Left cardiac atrium (tissue), 4 donors: ENCODE measurements at places on chromosomes 12 and 14. TPM values are rescaled to one million over a fixed set of nuclear protein-coding genes. Genes with fewer than 3 reads are reported as not detected.

The SDR9C7 gene
- not detected for total RNA-seq

DNA sequence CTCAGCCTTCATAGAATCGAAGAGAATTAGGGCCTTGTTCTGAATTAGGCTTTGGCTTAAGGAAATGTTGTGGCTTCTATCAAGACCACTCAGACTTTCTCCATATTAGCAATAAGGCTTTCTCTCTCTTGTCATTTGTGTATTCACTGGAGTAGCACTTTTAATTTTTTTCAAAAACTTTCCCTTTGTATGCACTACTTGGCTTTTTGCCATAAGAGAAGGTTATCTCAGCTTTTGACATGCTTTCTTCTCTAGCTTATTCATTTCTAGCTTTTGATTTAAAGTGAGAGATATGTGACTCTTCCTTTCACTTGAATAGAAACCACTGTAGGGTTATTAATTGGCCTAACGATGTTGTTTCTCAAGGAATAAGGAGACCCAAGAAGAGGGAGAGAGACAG, 244.2 kb downstream of the GPHN start:
- no peak for DNase-seq

The MYH6 gene
- total RNA-seq: 10,415 TPM

DNA sequence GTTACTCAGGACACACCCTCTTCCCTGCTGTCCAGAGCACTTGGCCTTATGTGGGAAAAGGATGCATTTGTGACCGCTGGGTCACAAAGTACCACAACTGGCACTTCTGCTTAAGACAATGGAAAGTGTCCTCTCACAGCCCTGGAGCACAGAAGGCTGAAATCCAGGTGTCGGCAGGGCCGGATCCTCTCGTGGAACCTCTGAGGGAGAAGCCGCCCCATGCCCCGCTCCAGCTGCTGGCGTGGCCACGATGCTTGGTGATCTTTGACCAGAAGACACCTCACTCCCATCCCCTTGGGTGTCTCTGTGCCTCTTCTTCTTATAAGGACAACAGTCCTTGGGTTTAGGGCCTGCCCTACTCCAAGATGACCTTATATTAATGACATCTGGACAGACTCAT, 157.0 kb downstream of the PIWIL1 start:
- no peak for DNase-seq

The PIK3C2G gene
- total RNA-seq: not detected

GRCh38 chr14:96790706-96791105, 6.5 kb upstream of the VRK1 start:
- DNase-seq: no peak

- no peak for DNase-seq
Measured at GRCh38 chr14:93126111-93126510, 10.4 kb upstream of the ITPK1 start.

GRCh38 chr12:116060764-116061163, 216.7 kb downstream of the MED13L start:
- DNase-seq: no peak

DNA sequence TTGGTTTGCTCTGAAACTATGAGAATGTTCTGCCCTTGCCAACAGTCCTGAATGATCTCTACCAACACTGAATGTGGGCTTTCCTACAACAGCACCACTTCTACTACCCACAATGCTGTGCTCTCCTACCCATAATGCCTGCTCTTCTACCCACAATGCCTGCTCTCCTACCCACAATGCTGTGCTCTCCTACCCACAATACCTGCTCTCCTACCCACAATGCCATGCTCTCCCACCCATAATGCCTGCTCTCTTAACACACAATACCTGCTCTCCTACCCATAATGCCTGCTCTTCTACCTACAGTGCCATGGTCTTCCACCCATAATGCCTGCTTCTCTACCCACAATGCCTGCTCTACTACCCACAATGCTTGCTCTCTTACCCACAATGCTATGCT, 92.3 kb downstream of the KCNK13 start:
- DNase-seq: no peak

DNA sequence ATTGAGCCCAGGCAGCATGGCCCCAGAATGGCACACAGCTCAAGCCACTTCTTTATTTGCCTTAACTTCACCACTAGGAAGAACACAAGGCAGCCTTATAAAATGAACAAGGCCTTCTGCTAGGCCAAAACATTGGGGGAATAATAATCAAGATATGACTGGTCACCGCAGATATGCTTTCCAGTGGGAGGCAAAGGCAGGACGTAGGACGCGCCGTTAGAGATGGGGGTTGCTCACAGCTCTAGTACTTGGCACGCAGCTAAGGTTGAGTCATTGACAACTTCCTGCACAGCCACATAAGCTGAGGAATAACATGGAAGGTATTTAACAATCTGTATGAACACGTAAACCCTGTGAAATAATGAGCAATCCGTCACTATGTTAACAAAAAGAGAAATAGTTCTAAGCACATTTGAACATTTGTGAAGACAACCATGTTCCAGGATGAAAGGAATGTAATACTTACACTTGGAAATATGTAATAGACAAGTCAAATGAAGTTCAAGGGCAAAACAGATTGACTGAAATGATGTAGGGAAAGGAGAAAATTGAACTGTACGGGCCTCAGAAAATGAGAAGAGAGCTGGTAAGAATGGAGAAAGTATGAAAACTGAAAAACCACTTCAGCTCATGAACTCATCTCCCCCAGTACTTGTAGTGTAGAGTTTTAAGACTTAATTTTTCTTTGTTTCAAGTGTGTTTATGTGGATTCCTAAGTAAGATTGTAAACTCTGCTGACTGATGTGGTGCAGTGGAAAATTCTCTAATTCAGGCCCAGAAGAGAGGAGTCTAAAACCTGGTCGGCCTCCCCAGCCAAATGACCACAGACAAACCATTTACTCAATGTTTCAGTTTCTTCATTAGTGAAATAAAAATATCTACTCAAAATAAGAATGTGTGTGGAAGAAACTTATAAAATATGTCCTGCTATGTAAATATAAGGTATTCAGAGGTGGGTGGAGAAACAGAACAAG, 59.3 kb upstream of the CCDC91 start:
- DNase-seq: peak; percentile 65

The KRT3 gene
- total RNA-seq: not detected

The CLMN gene
- total RNA-seq: 13.2 TPM

GRCh38 chr12:21764065-21764464, 10.4 kb downstream of the KCNJ8 start:
- DNase-seq: no peak

- DNase-seq: no peak
Measured at GRCh38 chr14:62532181-62532580, 513.1 kb downstream of the KCNH5 start.

The ADAM20 gene
- 0.53 TPM for total RNA-seq

- DNase-seq: no peak
Measured at GRCh38 chr14:38868399-38869290, 234.4 kb downstream of the SEC23A start.

The DENND5B gene
- 33.2 TPM for total RNA-seq

GRCh38 chr14:84520711-84521338, 1009.1 kb upstream of the FLRT2 start:
- no peak for DNase-seq

DNA sequence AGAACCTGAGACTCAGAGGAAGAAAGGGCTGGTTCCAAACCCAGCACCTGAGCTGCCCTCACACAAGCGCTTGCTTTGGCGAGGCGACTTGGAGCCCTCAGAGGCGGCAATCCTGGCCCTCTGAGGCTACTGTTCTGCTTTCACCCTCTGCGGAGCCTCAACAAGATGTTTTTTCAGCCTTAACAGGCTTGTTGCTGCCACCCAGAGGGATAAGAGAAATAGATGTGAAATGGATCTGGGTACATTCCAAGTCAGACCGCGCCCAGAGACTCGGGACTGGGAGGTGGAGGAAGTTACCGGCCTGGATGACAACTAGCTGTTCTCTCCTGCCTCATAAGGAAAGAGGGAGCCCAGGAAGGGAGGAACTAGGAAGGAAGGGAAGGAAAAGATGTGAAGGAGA, 89.6 kb downstream of the TTC7B start:
- no peak for DNase-seq
